ENCODE measurements at places on chromosomes 1 and 21. TPM values are rescaled to one million over a fixed set of nuclear protein-coding genes. Genes with fewer than 3 reads are reported as not detected.

The FMO3 gene
- total RNA-seq: 19.3 TPM

GRCh38 chr21:44556879-44557278, 1.7 kb downstream of the KRTAP10-3 start:
- no peak for DNase-seq

The NMNAT2 gene
- 2.4 TPM for total RNA-seq

DNA sequence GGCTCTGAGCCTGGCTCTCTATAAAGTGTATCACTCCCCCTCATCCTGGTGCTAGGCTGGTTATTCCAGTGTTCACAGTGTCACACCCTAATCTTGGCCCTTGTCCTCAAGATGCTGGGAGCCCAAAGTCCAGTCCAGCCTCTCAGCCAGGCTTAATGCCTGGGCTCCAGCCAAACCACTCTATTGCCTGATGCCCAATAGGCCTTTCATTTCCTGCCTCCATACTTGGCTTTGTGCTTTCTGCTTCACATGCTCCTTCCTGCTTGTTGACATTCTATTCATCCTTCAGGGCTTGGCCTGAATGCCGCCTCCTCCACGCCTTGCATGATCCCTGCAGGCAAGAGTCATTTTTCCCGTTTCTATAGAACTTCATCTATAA, 1.7 kb downstream of the KLHDC8A start:
- peak; percentile 87 for DNase-seq

DNA sequence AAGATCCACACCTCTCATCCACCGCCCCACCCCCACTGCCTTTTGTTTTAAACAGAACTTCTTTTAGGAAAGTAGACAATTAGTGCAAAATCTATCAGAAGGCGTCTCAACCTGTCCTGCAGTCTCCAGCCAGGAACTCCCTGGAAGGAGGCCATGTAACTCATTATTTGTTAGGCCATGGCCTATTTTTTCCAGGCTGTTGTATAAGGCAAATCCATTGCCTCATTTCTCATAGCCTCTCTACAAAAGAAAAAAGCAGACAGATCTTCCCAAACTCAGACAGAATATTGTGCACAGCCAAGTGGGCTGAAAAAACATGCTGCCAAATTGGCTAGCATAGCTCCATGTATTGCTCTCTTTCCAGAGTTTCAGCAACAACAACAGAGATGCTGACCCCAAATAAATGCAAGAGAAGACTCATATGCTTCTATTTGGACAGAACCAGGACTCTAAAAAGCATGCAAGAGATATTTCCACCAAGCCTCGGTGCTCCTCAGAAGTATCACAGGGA, 770.7 kb upstream of the CXADR start:
- DNase-seq: no peak

DNA sequence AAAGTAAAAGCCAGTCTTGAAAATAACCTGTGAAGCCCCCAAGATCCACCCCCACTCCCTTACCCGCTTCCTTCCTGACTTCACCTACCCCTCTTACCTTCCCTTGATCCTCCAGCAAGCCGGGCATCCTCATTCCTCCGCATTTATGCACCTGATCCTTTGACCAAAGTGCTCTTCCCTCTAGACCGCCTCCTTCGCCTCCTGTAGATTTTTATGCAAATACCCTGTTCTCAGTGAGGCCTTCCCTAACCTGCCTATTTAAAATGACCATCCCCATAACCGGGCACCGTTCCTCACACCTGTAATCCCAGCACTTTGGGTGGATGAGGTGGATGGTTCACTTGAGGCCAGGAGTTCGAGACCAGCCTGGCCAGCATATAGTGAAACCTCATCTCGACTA, 1.1 kb upstream of the NENF start:
- DNase-seq: no peak

The NGF gene
- total RNA-seq: 3.4 TPM

GRCh38 chr1:30914931-30915330, 6.4 kb upstream of the SDC3 start:
- no peak for DNase-seq

DNA sequence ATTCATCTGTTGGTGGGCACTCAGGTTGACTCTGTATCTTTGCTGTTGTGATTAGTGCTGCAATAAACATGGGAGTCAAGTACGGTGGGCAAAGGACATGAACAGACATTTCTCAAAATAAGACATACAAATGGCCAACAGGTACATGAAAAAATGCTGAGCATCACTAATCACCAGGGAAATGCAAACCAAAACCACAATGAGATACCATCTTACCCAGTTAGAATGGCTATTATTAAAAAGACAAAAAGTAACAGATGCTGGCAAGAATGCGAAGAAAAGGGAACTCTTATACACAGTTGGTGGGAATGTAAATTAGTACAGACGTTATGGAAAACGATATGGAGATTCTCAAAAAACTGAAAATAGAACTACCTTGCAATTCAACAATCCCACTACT, 98.9 kb downstream of the TMEM53 start:
- no peak for DNase-seq

DNA sequence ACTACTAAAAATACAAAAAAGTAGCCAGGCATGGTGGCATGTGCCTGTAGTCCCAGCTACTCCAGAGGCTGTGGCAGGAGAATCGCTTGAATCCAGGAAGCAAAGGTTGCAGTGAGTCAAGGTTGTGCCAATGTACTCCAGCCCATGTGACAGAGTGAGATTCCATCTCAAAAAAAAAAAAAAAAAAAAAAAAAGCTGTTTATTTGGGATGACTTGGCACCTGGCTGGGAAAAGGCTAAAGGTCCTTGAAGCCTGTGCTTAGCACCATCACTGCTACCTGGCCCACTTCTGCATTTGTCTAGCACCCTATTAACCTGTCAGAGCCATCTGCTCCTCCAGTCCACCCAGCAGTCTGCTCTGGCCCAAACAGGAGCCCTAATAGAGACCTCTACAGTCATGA, 25.0 kb downstream of the PRDX6 start:
- no peak for DNase-seq

DNA sequence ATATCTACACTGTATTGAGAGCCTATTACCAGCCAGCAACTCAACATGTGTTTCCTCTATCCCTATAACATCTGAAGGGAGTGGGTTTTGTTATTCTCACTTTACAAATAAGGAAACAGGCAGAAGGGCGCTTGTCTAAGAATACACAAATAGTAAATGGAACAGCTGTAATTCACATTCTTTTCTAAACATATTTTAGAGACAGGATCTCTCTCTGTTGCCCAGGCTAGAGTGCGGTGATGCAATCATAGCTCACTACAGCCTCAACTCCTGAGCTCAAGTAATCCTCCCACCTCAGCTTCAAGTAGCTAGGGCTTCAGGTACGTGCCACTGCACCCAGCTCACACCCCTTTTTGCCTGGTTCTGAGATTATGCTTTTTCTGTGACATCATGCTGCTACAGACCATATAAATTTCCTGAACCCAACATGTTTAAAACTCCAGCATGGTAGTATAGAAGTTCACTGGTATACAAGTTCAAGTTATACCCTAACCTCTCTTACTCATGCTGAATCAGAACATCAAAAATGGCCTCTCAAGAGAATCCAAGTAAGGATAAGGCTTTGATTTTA, 8.6 kb upstream of the TACSTD2 start:
- no peak for DNase-seq

- DNase-seq: no peak
These were observed 15.0 kb upstream of the FAM131C start for GRCh38 chr1:16088351-16088911.

GRCh38 chr1:60449876-60450275, 376.3 kb upstream of the C1orf87 start:
- no peak for DNase-seq

DNA sequence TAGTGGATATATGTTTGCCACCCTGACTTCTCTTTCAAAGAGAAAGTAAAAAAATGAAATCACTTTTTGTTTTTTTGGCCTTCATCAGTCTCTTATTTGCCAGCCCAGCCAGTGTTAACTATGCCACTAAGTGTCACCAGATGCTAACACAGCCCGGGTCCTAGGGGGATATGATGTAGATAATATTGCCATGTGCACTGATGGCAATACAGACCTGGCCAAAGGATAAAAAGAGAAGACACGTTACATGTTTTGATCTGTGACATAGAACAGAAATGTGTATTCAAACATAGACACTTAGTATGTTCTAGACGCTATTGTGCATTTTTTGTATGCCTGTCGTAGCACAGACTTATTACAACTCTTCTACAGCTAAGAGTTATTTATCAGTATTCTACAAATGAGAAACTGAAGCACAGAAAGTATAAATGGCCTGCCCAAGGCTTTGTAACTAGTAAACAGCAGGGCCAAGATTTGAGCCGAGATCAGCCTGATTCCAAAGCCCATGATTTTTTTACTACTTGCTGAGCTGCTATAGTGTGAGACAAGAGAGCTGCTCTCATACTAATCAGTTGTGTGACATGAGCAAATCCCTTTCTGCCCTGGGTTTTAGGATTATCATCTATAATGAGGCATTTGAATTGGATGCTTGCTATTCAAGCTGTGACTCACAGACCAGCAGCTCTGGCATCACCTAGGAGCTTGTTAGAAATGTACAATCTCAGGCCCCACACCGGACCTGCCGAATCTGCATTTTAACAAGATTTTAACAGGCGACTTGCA, 6.3 kb downstream of the LRRC53 start:
- DNase-seq: no peak

The ILF2 gene
- total RNA-seq: 147 TPM

The L1TD1 gene
- 0.16 TPM for total RNA-seq

GRCh38 chr1:213244664-213245091, 193.6 kb downstream of the RPS6KC1 start:
- DNase-seq: no peak

GRCh38 chr1:9890224-9890731, 19.8 kb downstream of the CTNNBIP1 start:
- no peak for DNase-seq

- no peak for DNase-seq
These were observed 17.8 kb downstream of the ABCG1 start for GRCh38 chr21:42236693-42237092.

DNA sequence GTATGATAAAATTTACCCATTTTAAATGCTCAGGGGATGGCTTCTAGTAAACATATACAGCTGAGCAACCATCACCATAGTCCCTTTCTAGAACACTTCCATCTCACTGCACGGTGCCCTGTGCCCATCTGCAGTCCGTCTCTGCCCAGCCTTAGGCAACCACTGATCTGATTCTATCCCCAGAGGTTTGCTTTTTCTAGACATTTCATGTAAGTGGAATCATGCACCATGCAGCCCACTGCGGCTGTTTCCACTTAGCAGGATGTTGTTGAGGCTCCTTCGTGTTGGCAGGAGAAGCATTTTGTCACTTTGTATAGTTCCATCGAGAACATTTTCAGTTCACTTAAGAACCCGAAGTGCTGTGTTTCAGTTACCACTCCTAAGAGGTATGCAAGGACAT, 27.8 kb upstream of the VAMP3 start:
- DNase-seq: no peak

DNA sequence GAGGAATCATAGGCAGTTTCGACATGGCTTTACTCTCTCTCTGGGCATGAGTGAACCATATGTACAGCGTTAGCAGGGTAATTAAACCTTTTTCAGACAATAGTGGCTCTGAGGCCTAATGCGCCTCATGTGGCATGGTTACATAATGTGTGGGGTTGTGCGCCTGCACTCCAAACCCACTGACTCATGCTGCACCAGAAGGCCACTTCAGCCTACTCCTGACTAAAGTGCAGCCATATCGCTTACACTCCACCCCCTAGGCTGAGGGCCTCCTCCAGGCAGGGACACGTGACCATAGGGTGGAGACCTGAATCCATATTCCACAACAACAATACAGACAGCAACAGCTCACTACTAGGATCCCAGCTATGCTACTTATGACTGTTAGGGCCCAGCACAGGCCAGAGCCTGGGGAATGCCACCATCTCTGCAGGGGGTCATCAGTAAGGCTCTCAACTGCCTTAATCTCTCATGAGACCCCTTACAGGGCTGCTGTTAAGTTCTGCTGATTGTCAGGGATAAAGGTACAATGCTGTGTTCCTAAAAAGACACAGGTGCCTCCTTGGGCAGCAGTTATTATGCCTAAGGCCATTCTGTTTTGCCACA, 13.4 kb upstream of the ODF2L start:
- DNase-seq: no peak

GRCh38 chr1:240426051-240426450, 185.9 kb downstream of the GREM2 start:
- no peak for DNase-seq
